ENCODE measurements at places on chromosomes 4 and X.

DNA sequence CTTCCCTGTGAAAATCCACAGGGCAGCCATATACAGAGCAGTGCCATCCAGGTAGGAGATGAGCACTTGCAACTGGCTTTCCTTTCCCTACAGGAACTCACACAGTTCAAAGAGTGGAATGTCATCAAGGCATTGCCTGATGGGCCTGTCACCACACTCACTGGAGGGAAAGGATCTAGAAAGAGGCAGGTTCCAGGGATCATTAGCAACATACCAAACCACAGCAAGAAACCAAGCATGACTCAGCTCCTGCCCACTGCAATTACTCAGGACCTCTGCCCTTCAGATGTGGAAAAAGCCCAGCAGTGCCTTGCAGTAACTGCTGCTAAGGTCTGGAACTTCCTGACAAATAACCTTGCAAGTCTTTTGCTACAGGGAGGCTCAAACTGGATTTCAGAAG lies 101.2 kb downstream of the ZNF674 start:
- DNase-seq, result no peak

GRCh38 chrX:136450050-136450830 lies 37.5 kb upstream of the BRS3 start:
- no peak for DNase-seq

DNA sequence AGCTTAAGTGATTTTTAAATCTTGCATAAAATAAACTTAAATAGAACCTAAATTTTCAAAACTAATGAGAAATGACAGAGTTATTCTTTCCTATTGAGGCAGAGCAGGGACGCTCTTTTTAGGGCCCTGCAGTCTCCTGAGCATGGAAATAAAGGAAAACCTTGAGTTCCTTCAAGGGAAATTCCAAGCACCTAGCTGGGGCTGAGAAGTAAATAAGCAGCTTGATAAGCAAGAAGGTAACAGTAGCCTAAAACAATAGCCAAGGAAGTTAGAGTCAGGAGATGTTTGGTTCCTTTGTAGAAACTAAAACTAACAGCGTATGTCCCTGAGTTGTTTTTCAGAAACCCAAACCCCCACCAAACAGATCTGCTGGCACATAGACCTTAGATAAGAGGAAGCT lies 174.6 kb downstream of the COL25A1 start:
- no peak for DNase-seq

- no peak for DNase-seq
Measured at GRCh38 chrX:152024710-152025109, 50.2 kb upstream of the GABRE start.

GRCh38 chr4:4875147-4875546 lies 15.7 kb downstream of the MSX1 start:
- no peak for DNase-seq

DNA sequence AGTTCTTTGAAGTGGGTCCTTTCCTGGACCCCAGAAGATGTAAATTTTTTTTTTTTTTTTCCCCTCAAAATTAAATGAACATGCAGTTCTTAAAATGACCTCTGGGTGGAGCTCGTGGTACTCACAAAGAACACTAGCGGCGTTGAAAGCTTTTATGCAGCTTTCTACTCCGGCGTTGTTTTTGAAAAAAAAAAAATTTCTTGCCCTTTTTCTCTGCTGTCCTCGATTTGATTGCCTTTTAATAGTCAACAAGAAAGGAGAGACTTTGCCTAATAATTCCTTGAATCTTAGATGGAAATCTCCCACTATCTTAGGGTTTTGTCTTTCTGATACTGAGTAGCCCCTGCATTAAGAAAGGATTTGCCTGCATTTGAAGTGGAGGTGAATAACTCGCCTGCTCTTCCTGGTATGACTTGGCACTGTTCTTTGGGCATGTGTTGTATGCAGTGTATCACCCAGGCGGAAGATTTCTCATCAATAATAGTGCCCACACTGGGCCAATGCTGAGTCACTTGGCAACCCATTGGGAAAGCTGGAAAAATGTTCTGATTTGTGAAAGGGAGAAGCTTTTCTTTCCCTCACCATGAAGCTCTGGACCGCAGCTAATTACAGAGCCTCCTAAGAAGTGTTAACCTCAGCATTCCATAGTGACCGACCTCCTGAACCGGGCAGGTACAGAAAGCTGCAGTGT lies 104.0 kb downstream of the PHEX start:
- DNase-seq, result no peak

DNA sequence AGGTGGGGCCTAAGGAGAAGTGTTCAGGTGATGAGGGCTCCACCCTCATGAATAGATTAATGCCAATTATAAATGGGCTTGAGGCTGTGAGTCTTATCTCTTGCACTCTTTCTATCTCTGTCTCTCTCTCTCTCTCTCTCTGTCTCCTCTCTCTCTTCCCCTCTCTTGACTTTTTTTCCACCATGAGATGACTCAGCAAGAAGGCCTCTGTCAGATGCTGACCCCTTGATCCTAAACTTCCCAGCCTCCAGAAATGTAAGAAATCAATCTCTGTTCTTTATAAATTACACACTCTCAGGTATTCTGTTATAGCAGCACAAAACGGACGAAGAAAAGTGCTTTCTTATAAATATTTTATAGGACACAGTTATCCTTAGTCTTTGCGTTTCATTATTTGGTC lies 184.9 kb upstream of the PCDH7 start:
- no peak for DNase-seq

- DNase-seq, result no peak
Measured at GRCh38 chrX:40579900-40580536, 752 bp upstream of the ATP6AP2 start.

GRCh38 chr4:152374153-152374552 lies 161.7 kb downstream of the FBXW7 start:
- no peak for DNase-seq

GRCh38 chr4:3865986-3866812 lies 100.0 kb downstream of the ADRA2C start:
- no peak for DNase-seq

DNA sequence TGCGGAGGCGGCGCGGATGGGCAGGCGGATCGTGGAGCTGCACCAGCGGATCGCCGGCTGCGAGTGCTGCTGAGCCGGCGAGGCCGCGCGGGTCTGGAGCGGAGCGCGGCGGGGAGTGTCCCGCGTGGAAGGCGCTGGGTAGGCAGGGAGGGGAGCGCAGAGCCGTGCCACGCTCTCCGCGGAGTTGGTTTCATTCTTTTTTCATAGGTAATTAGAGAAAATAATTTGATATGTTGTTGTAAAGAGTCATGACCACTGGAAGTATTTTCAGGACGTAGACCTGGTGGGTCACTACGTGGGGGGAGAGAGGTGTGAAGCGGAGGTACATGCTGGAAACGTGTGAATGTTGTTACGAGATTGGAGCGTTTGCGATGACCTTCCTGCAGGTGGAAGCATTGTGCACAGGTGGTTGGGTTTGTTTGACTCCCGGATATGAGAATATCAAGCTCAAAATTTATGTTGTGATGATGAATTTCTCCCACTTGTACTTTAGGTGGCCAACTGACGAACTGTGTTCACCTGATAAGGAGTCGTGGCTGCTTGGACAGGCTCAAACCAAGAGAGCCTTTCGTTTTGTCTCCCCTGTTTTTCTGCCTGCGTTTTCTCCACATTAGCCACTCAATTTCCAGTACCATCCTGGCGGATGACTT lies 19.1 kb upstream of the S100P start:
- DNase-seq, result no peak

- no peak for DNase-seq
Measured at GRCh38 chr4:53315300-53315699, 50.6 kb downstream of the SCFD2 start.

Measured in SHP77 (cell line).